ENCODE measurements at places on chromosomes 2 and 18. TPM values are rescaled to one million over a fixed set of nuclear protein-coding genes. Genes with fewer than 3 reads are reported as not detected.

KLHL41 gene
- total RNA-seq = 2.8 TPM

AGXT gene
- not detected for total RNA-seq

SLC4A3 gene
- total RNA-seq = 34.4 TPM

EFR3B gene
- 69.5 TPM for total RNA-seq

ARHGAP15 gene
- total RNA-seq = 19.4 TPM

NT5C1B gene
- total RNA-seq = not detected

GYPC gene
- 8.5 TPM for total RNA-seq

PJVK gene
- total RNA-seq = 11.0 TPM

RHOB gene
- total RNA-seq = 186 TPM

LPIN2 gene
- total RNA-seq = 51.3 TPM

CCL20 gene
- total RNA-seq = not detected

NAT8 gene
- not detected for total RNA-seq

ACADL gene
- total RNA-seq = 11.0 TPM

ACOXL gene
- total RNA-seq = not detected

CCDC85A gene
- total RNA-seq = 34.4 TPM

TRIM43 gene
- not detected for total RNA-seq

CREG2 gene
- total RNA-seq = 4.7 TPM

NEUROD1 gene
- total RNA-seq = 4.7 TPM

SKOR2 gene
- total RNA-seq = not detected

RGPD8 gene
- 75.7 TPM for total RNA-seq

CNNM4 gene
- total RNA-seq = 10.6 TPM

EVX2 gene
- total RNA-seq = not detected

STEAP3 gene
- not detected for total RNA-seq

TEKT4 gene
- total RNA-seq = not detected

DNAH7 gene
- total RNA-seq = 19.4 TPM

FBXO41 gene
- total RNA-seq = 28.8 TPM

ITGA4 gene
- 9.4 TPM for total RNA-seq

RAX gene
- total RNA-seq = not detected

CKAP2L gene
- total RNA-seq = 4.7 TPM

CD28 gene
- total RNA-seq = under 0.01 TPM

GALNT14 gene
- 16.0 TPM for total RNA-seq

LRATD1 gene
- total RNA-seq = 35.1 TPM

PASK gene
- total RNA-seq = 21.9 TPM

MEMO1 gene
- total RNA-seq = 82.0 TPM

SERPINB5 gene
- total RNA-seq = not detected

ST8SIA5 gene
- total RNA-seq = 31.9 TPM

LYG1 gene
- total RNA-seq = 1.6 TPM

SP9 gene
- total RNA-seq = 20.0 TPM

CPO gene
- not detected for total RNA-seq

FZD7 gene
- 7.2 TPM for total RNA-seq

HAAO gene
- 1.3 TPM for total RNA-seq

MOGAT1 gene
- total RNA-seq = not detected

HSPD1 gene
- total RNA-seq = 208 TPM

IGFBP5 gene
- 11.6 TPM for total RNA-seq

KRTCAP3 gene
- total RNA-seq = not detected

MLPH gene
- not detected for total RNA-seq

REG1B gene
- not detected for total RNA-seq

IL36G gene
- not detected for total RNA-seq

TANK gene
- total RNA-seq = 115 TPM

SDC1 gene
- total RNA-seq = 5.3 TPM

DPYSL5 gene
- 184 TPM for total RNA-seq
